ENCODE measurements at places on chromosomes 2 and 18.

DNA sequence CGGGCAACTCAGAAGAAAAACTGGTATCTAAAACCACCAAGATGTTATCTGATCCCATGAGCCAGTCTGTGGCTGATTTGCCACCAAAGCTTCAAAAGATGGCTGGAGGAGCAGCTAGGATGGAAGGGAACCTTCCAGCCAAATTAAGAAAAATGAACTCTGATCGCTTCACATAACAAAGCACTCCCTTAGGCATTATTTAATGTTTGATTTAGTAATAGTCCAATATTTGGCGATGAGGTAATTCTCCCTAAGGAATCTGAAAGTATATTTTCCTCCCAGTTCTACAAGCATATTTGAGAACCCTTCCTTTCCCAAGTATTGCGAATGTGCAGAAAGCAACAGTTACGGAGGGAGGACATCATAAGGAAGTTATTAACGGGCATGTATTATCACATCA is 156.6 kb downstream of the KCNJ3 start:
- DNase-seq, result no peak

GRCh38 chr2:166545473-166545872 is 51.4 kb upstream of the SCN7A start:
- no peak for DNase-seq

GRCh38 chr2:96271995-96272394 is 6.0 kb downstream of the CIAO1 start:
- DNase-seq, result no peak

DNA sequence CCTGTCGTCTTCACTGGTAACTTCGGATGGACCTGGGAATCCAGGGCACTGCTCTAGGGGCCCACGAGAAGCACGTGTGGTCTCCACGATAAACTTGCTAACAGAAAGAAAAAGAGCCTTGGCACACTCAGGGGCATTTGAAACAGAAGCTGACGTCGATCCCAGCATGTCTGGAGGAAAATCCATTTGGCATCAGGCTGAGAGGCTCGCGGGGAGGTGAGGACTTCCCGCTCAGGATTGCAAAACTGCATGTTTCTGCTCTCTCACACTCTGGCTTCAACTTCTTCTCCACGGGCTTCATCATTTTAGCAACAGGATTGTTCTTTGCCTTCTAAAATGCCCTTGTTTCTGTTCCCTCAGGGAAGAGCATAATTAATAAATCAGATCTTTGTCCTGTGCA is 181.7 kb upstream of the COPS8 start:
- DNase-seq, result no peak

DNA sequence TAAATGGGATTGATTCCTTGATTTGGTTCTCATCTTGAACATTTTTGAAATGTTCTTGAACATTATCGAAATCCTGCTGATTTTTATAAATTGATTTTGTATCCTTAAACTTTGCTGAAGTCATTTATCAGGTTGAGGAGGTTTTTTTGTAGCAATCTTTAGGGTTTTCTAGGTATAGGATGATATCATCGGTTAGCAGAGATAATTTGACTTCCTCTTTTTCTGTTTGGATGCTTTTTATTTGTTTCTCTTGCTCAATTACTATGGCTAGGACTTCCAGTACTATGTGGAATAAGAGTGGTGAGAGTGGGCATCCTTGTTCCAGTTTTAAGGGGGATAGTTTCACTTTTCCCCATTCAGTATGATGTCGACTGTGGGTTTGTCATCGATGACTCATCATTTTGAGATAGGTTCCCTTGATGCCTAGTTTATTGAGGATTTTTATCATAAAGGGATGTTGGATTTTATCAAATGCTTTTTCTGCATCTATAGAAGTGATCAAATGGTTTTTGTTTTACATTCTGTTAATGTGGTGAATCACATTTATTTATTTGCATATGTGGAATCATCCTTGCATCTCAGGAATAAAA is 201.5 kb upstream of the ZSWIM2 start:
- no peak for DNase-seq

DNA sequence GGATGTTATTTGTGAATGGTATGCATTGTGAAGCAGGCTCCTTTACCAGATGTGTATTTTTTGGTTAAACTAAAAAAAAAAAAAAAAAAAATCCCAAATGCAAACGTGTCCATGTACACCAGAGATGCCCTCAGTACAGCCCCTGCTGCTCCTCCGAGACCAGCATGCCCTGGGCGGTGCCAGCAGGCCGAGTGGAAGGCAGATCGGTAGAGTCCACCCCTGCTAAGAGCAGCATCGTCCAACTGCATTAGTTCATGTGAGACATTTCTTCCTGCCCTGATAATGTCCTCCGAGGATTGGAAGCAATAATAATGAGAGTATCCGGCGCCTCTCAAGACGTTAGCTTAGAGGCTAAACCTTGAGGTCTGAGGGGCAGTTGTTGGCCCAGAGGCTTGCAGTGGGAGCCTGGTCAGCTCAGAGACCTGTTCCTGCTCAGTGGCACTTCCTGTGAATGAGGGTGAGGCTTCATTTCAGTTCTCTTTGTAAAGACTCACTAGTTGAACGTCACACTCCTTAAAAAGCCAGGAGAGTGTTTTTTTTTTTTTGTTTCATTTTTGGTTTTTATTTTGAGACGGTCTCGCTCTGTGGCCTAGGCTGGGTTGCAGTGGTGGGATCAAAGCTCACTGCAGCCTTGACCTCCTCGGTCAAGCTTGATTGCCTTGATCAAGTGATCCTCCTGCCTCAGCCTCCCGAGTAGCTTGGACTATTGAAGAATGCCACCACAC is 5.6 kb downstream of the SLC66A3 start:
- no peak for DNase-seq

DNA sequence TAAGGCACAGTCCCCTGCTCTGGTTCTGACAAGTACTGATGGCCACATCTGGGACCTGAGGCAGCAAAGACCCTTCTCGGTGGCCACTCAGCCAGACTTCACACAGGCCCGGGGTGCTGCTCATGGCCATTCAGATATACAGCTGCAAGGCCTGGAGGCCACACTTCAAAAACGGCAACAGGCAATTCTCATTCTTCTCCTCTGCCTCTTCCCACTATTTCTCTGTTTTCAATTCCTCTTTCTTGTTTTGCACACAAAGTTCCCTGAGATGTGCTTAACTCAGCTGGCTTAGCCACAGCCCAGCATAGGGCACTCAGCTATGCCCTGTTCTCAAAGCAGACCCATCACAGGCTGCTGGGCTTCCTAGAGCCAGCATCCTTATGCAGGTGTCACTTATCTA is 29.9 kb downstream of the PTPN18 start:
- DNase-seq, result no peak

- no peak for DNase-seq
These were observed 171.0 kb downstream of the SRBD1 start for GRCh38 chr2:45439788-45440773.

Data from kidney epithelial cell (primary cell).